Hypothalamus (tissue), 51 donors: ENCODE measurements at places on chromosomes 2 and 18.

DNA sequence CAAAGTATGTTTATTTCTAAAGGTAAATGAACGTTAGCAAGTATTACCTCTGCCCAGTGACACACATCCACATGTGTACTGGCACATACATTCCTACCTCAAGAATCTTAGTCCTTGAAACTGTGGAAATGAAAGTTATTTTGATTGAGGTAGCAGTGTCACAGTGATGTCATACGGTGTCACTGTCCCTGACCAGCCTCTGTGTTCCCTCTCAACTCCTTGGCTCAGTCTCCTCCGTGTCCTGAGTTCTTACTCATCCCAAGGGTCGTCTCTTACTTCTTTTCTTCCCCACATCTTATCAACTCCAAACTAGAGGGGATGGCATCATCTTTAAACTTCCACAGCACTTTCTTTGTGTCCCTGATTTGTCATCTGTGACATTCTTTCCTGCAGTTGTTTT lies 3.3 kb downstream of the NCK2 start:
- no peak for DNase-seq

- DNase-seq = no peak
Measured at GRCh38 chr2:219752726-219753125, 125.3 kb downstream of the SLC4A3 start.

DNA sequence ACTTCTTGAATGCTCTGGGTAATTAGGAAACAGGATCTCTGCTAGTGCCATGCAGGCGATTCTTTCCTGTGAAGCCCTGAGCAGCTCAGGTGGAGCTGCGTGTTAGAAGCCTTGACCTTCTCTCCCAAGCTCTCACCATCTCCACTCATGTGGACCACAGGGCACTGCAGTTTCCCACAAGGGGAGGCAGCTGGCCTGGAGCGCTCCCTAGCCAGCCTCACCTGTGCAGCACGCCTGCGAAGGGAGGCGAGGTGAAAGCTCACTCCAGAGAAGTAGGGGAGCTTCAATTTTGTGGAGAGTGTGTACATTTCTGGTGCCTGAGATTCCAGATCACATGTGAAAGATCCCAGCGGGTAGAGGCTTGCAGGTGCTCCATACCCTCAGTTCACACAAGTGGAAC lies 11.1 kb upstream of the HES6 start:
- DNase-seq = no peak

GRCh38 chr2:219107758-219108157 lies 47.0 kb upstream of the IHH start:
- DNase-seq = no peak

DNA sequence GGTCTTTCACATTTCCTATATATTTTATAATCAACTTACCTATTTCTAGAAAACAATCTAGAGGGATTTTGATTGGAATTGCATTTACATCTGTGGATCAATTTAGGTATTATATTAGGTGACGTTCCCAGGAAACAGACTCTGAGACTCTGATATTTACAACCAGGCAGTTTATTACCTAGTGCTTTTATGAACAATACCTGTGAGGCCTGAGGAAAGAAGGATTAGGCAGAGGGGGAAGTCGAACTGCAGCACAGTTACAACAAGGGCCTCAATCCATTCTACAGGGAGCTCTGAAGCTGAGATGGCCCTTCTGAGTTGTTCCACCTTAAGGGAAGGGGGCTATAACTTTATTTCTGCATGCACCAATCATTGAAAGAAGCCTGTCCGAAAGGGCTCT lies 206.9 kb downstream of the MYO1B start:
- DNase-seq = no peak

- no peak for DNase-seq
Measured at GRCh38 chr18:7414459-7414858, 152.7 kb upstream of the PTPRM start.

DNA sequence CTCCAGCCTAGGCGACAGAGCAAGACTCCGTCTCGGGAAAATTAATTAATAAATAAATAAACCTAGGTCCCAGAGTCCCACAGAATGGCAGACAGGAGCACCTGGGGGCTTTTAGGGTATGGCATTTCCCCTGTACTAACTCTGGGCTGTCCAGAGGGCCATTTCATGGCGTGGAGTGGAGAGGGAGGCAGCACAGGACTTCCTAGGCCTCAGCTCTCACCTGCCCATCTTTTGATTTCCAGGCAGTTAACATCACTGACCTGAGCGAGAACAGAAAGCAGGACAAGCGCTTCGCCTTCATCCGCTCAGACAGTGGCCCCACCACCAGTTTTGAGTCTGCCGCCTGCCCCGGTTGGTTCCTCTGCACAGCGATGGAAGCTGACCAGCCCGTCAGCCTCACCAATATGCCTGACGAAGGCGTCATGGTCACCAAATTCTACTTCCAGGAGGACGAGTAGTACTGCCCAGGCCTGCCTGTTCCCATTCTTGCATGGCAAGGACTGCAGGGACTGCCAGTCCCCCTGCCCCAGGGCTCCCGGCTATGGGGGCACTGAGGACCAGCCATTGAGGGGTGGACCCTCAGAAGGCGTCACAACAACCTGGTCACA lies 5.1 kb downstream of the IL1RN start:
- DNase-seq = no peak

GRCh38 chr2:222088561-222088960 lies 210.2 kb downstream of the PAX3 start:
- no peak for DNase-seq

- no peak for DNase-seq
Measured at GRCh38 chr2:234676783-234677450, 180.0 kb upstream of the ARL4C start.

DNA sequence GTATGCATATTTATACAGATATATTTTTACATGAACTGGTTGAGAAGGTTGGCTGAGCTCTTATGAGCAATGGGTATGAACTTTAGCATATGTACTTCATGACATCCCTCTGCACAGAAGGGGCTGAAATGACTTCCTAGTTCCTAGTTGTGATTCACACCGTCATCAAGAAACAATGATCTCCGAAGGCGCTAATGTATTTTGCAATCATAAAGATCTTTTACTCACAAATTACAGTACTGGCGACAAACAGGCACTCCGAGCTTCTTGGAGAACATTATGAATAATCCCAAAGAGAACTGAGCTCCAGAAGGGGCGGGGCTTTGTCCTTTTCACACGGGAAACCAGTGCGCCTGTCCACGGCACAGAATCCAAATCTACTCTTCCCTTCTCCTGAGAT lies 18.1 kb downstream of the BCL2 start:
- DNase-seq = no peak

- DNase-seq = no peak
Measured at GRCh38 chr2:230944757-230945372, 19.8 kb upstream of the GPR55 start.

DNA sequence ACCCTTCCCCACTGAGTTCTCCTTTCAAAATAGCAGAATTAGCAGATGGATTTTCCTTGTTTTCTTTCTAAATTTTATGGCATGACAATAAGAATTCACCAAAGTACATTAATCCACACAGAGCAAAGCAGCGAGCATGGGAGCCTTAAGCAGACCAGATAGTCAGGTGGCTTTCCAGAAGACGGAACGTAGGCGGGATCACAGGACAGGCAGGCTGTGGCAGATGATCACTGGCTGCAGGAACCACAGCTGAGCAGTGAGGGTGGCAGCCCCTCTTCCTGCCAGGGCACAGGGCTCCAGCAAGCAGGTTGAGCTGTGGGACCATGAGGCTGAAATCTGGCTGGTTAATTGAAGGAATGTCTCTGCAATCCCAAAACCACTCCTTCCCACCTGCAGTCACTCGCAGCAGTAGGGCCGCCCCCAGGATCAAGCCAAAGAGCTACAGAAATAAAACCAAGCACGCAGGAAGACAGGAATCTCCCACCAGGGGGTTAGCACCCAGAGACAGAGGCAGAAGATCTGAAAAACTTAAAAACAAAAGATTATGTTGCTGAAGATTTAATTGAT lies 259.9 kb downstream of the EIPR1 start:
- no peak for DNase-seq

- DNase-seq = no peak
Measured at GRCh38 chr18:78228974-78229373, 750.6 kb upstream of the SALL3 start.

- DNase-seq = no peak
Measured at GRCh38 chr2:237453671-237454070, 33.4 kb upstream of the MLPH start.

- no peak for DNase-seq
Measured at GRCh38 chr2:189613650-189614420, 33.2 kb upstream of the SLC40A1 start.

- no peak for DNase-seq
Measured at GRCh38 chr2:160405077-160405867, 88.3 kb downstream of the RBMS1 start.

- DNase-seq = peak; percentile 62
Measured at GRCh38 chr2:12717191-12718014, 667 bp downstream of the TRIB2 start.

GRCh38 chr2:37349231-37349860 lies 4.9 kb downstream of the QPCT start:
- no peak for DNase-seq

GRCh38 chr18:79629249-79629558 lies 50.4 kb upstream of the CTDP1 start:
- DNase-seq = no peak

DNA sequence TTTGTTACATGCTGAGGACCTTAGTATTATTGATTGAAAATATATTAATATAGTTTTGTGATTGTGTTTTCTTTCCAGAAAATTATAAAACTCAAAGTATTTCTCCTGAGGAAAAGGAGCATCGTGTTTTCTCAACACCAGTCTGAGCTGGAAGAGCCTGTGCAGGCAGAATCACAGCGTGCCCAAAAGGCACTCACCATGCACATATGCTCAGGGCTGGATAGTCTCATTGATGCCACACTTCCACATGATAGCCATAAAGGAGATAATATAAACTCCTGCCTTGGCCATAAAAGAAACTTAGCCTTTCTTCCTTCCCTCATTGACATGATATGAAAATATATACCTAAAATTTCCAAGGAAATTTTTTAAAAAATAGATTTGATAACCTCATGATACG lies 4.0 kb downstream of the PDE1A start:
- DNase-seq = no peak

GRCh38 chr2:119366161-119366648 lies 429 bp downstream of the C2orf76 start:
- no peak for DNase-seq

GRCh38 chr2:155218292-155218924 lies 519.9 kb downstream of the KCNJ3 start:
- DNase-seq = no peak
